ENCODE measurements at places on chromosomes 7 and 10. TPM values are rescaled to one million over a fixed set of nuclear protein-coding genes. Genes with fewer than 3 reads are reported as not detected.
A peak's percentile ranks its signal among the peaks of the same experiment; 100 is the strongest.

DNA sequence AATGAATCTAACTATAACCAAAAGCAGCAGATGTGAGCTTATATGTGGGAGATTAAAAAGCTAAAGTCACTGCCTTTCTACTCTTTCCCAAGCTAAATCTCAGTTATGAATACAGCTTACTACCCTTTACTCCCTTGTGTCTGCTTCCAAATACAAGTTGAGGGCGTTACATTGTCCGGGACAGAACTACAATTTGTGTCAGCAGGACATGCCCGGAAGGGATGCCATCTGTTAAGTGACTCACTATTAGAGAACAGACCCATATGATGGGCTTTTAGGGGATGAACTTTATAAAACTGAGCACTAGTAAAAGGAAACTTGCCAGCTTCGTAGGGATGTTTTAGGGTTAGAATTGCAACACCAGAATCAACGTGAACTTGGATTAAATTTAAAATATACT is 299.7 kb upstream of the CSTF2T start:
- DNase-seq: no peak

DNA sequence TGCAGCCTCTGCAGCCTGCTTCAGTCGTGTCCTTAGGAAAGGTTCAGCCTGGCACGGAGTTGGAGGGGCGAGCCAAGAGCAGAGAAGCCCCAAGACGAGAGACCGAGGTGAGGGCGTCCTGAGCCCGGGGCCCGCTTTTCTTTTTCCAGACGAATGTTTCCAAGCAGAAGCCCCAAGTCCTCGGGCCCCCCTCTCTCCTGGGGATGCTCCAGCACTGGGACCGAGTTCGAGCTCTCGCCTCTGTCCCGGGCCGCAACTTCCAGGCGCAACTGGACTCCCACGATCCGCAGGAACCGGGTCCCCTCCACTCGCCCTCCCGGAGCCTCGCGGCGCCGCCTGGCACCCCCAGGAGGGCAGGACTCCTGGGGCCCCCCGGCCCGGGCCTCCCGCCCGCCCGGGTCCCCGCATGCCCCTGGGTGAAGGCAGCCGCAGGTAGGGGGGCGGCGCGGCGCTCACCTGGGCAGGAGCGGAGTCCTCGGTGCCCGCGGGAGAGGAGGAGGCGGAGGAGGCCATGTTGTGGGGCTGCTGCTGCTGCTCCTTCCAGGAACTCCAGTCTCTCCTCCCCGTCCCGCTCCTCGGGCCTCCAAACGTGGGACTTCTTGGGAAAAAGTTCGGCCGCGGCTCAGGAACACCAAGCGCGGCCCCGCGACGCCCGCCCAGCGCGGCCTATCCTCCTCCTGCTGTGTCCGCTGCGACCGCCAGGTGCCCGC is 45.3 kb upstream of the CDK1 start:
- DNase-seq: no peak

MEOX2 gene
- total RNA-seq: 21.9 TPM

DNA sequence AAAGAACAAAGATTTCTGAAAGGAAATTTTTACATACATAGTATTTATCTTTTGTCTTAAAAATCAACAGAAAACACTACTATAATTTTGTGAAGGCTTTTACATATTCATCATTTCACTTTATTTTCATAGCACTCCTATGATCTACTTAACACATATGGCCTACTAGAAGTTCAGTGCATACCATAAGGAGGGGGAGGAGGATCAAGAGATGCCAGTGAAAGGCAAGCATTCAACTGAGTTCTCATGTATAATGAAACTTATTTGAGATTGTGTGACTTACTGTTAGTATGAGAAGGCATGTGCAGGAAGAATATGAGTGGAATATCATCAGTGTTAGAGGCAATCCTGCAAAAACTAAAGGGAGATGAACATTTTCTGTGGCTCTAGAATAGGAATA is 10.6 kb downstream of the BRAF start:
- no peak for DNase-seq

GRCh38 chr10:86340991-86341260 is 25.7 kb downstream of the GRID1 start:
- DNase-seq: no peak

DNA sequence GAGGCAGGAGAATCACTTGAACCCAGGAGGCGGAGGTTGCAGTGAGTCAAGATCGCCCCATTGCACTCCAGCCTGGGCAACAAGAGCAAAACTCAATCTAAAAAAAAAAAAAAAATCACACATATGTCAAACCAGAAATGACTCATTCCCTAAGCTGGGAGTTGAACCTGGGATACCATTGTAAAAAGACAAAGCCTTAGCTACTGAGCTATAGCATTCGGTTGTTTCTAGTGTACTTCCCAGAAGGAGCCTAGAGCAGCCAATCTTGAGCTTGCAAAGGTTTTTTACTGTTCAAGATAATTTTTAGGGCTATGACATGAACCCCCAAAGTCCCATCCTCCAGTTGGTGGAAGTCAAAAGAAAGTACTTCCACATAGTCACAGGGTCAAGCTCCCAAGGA is 87.9 kb downstream of the ZNF467 start:
- DNase-seq: no peak

- DNase-seq: no peak
Measured at GRCh38 chr7:93030605-93031225, 87.1 kb downstream of the SAMD9 start.

DNA sequence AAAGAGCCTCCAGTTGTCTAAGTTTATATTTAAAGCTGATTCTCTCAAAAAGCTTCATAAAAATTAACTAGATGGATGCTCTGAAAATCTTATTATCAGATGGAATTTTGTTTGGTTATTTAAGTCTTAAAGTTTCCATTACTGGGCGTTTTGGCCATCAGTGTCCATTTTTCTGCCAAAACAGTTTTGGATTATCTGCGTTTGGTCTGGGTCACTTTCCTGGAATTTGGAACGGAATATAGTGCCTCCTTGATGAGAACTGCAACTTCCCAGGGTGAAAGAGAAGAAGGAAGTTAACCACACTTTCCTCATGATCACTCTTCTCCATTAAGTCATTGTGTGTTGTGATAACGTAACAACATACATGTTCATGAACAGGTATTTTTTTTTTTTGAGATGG is 764.9 kb upstream of the AUTS2 start:
- DNase-seq: no peak

DNA sequence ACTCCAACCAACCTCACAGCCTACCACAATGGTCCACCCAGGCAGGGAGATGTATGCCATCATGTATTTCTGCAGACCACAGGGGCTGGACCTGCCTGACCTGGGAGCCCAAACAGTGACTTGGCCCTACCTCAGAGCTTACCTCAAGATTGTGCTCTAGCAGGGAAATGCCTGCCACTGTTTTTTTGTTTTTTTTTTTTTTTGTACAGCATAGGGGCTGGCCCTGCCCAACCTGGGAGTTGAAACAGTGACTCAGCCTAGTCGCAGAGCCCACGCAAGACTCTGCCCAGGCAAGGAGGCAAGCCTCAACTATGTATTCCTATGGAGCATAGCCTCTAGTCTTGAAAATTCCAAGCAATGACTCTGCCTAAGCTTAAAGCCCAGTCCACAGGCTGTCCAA is 39.3 kb upstream of the CDK6 start:
- no peak for DNase-seq

DNA sequence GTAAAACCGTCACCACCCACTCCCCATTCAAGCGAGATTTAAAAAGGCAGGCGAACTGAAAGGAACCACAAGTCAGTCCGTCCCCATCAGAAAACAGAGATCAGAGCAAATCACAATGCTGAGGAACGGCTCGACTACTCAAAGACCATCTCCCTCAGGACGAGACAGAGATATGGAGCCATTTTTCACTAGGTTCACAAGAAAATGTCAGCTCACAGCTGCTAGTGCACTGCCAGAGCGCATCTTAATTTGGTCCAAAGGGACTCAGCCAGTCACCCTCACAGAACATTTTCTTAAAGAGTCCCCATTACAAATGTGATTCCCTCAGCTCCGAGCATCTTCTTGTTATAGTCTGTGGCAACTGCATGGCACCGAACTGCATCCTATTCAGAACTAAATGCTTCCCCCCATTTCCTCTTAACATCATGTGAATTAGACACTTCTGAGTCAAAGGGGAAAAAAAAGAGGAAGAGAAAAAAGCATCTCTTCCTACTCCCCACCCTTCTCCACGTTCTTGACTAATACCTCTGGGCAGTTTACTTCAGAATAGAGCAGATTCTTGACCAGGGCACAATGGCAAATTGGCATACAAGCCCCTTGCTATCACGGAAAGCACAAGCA is 683.9 kb downstream of the MAGI2 start:
- DNase-seq: no peak

FANK1 gene
- total RNA-seq: 2.6 TPM

NPFFR1 gene
- 1.1 TPM for total RNA-seq

CREB5 gene
- total RNA-seq: 8.9 TPM

GRCh38 chr7:2192831-2193534 is 39.8 kb downstream of the MAD1L1 start:
- peak; percentile 80 for DNase-seq

- DNase-seq: no peak
Measured at GRCh38 chr7:107785926-107786325, 17.1 kb downstream of the SLC26A3 start.

- no peak for DNase-seq
Measured at GRCh38 chr10:35789996-35790395, 147.9 kb upstream of the FZD8 start.

GRCh38 chr10:77157248-77158019 is 480.2 kb downstream of the KCNMA1 start:
- no peak for DNase-seq

THAP5 gene
- total RNA-seq: 26.3 TPM

DNA sequence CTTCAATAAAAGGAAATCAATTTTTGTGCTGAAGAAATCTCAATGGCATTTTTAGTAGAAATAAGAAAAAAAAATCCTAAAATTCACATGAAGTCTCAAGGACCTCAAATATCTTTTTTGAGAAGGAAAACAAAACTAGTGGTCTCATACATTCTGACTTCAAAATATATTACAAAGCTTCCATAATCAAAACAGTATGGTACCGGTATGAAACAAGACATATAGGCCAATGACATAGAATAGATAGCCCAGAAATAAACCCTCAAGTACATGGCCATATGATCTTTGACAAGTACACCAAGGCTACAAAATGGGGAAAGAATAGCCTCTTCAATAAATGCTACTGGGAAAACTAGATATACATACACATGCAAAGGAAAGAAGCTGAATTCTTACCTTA is 131.8 kb upstream of the GPR22 start:
- no peak for DNase-seq

PDE1C gene
- total RNA-seq: 13.0 TPM

- DNase-seq: no peak
Measured at GRCh38 chr7:32293833-32294232, 196.3 kb downstream of the LSM5 start.

CPXM2 gene
- total RNA-seq: 9.7 TPM

DNA sequence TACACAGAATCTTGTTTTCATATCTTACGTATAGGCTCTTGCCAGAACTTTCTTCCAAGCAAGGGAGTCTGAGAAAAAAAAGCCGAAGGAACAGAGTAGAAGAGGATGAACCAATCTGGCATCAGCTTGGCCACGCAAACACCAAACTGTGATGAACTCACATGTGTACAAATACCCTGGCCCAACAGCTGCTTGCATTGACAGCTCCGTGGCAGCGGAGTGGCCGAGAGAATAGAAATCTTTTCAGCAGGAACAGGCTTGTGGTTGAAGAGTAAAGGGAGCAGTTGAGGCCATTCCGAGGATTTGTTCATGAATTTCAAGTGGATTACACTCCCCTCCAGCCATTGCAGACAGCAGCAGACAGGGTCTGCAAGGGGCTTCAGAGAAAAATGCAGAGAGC is 173.8 kb upstream of the PLXNA4 start:
- no peak for DNase-seq

GRCh38 chr7:45593877-45594276 is 19.7 kb downstream of the ADCY1 start:
- no peak for DNase-seq

Data from upper lobe of right lung (tissue), 1 donor.